Mucosa of descending colon (tissue), 3 donors: ENCODE measurements at places on chromosomes 16 and 17.
A peak's percentile ranks its signal among the peaks of the same experiment; 100 is the strongest.

GRCh38 chr16:83136419-83136818 is 509.6 kb downstream of the CDH13 start:
- no peak for DNase-seq

DNA sequence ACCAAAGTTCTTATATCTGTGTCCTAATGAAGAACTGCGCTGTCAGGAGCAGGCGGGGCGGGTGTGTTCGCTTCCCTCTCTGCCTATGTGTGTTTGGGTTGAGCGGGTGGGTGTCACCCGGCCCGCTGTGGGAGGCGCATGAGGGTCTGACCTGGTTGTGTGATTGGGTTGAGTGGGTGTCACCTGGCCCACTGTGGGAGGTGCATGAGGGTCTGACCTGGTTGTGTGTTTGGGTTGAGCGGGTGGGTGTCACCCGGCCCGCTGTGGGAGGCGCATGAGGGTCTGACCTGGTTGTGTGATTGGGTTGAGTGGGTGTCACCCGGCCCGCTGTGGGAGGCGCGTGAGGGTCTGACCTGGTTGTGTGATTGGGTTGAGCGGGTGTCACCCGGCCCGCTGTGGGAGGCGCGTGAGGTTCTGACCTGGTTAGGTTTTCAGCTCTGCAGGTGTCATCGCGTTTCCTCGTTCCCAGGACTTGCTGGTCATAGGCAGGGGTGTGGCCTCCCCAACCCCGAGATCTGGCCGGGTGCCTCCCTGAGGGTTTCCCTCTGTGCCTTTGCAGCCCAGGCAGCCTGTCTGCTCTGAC is 69.6 kb upstream of the ZNF750 start:
- peak; percentile 66 for DNase-seq

DNA sequence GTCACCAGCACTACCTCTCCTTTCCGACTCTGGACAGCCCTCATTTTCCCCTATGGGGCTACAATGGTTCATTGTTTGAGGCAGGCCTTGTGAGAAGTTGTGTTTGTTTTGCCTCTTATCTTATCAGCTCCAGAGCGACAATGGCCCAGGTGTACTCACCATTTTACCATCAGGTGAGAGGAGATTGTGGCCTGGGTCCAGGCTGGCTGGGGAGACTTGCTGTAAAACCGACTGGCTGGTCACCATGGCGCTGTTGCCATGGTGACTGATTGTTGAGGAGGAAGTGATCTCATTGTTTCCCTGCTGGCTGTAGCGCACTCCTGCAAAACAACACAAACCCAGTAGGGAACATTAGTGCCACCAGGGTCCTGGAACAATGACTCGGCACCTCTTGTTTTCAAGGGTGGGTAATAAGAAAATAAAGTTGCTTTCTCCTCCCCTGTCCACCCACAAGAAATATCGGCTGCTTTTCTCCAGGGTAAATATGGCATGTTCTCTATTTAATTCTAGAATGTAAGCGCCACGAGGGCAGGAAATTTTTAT is 34.4 kb downstream of the HNF1B start:
- peak; percentile 97 for DNase-seq

DNA sequence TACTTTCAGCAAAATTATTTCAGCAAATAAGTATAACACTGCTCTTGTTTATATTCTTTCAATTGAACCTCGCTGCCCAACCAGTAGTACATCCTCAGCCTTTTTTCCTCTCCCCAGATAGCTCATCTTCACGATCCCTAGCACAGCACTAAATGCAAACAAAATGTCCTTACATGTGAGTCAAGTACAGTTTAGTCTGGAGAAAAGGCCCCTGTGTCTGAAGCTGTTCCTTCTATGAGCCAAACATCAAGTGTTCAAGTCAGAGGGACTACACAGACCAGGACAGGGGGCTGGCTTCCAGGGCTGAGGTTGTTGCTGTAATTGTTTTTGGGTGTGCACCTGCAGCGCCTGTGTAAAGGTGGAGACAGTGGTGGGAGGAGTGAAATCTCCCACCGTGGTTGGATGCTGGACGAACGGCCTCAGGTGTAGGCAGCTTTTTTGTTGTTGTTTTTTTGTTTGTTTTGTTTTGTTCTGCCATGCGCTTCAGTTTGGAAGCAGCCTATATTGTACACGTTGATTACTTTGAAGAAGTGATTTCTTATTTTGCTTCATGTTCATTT is 147.1 kb downstream of the PRKCA start:
- DNase-seq: no peak

DNA sequence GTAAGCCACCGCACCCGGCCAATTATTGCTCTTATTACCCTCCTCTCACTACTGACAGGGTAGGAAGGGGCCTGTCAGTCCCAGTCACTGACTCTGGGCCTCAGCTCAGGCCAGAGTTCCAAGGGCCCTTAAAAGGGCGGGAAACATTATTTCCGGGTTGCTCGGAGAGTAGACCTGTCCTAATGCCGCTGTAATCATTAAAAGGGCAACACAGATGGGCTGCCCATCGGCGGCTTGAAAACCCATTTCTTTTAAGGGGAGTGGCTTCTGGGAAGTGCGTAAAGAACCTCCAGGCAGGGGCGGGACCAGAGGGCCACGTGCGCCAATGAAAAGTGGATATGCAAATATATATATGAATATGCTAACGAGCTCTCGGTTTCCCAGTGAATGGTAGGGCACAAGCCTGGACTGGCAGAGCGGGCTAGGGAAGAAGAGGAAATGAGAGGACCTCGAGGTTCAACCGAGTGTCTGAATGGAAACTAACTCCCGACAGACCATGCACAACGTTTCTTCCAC is 26.6 kb downstream of the PIPOX start:
- peak; percentile 26 for DNase-seq

GRCh38 chr16:85449191-85449884 is 163.8 kb upstream of the GSE1 start:
- DNase-seq: no peak

DNA sequence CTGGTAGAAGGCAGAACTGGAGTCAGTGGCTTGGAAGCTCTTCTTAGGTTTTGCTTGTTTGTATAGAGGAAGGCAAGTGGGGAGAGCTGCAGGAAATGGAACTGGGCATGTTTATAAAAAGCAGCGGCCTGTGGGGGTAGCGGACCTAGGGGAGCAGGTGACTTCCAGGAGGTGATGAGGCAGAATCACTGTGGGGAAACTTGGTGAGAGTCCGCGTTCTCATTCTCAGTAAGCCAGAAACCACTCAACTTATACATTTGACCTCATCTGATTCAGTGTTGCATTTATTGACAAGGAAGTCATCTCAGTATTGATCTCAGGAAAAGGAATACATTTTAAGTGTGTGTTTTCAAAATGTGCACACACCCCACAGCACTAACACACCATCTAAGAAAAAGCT is 299.8 kb downstream of the CNTNAP4 start:
- no peak for DNase-seq

GRCh38 chr17:48647103-48647962 is 21.2 kb upstream of the HOXB9 start:
- peak; percentile 71 for DNase-seq
